ENCODE measurements at places on chromosomes 4 and X.

GRCh38 chr4:188147776-188148175 is 8.5 kb downstream of the TRIML1 start:
- no peak for DNase-seq

DNA sequence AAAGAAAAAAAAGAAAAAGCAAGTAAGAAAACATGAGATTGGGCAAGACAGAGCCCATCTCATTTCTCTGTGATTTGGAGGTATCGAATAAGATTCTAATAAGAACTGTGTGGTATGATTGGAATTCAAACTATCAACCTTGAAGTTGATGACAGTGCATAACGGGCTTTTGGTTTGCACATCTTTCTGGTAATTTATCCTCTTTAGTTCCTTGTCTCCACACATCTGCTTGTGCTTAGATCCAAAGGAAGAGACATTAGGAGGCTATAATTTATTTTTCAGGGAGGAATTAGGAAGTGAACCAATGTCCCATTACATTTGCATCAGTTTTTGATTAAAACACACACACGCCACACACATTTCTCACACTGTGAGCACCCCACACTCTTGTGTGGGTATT is 149.9 kb downstream of the ARSF start:
- no peak for DNase-seq

GRCh38 chrX:45889471-45889870 is 655.8 kb downstream of the ZNF674 start:
- no peak for DNase-seq

GRCh38 chr4:118086344-118086743 is 52.1 kb downstream of the NDST3 start:
- no peak for DNase-seq

GRCh38 chr4:162874748-162875147 is 291.9 kb downstream of the NAF1 start:
- DNase-seq, result no peak

DNA sequence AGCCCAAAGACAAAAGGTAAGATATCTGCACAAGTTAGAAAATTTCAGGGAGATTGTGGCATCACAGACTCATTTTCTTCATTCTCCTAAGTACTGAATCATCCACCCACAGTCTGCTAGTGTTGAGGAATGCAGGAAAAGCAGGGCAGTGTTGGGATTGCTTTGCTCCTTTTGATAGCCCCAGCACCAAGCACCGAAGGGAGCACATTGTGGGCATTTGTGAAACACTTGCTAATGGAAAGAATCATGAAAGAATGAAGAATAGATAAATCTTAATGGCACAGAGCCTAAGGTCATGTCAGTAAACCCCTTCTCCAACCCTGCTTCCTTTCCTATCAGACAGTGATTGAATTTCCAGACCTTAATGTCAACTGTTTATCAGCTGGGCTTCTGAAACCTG is 103.1 kb upstream of the GPRIN3 start:
- DNase-seq, result no peak

DNA sequence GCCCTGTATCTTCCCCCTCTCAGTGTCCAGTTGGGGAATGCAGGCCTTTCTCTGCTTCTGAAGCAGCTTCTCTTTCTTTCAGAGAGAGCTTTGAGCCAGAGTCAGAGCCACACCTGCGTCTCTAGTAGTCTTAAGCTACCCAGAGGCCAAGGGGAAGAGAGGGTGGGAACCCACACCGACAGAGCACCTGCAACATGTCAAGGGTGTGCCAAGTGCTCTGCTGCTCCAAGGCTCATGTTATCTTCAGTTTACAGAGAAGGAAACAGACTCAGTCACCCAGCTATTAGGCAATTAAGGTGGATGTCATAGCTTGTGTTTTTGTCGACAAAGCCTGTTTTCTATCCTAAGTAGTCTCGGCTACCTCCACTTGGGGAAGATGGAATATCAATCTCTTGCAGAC is 22.7 kb upstream of the RNF212 start:
- DNase-seq, result peak; percentile 43

- DNase-seq, result no peak
Measured at GRCh38 chrX:29872831-29873230, 342.5 kb upstream of the MAGEB2 start.

DNA sequence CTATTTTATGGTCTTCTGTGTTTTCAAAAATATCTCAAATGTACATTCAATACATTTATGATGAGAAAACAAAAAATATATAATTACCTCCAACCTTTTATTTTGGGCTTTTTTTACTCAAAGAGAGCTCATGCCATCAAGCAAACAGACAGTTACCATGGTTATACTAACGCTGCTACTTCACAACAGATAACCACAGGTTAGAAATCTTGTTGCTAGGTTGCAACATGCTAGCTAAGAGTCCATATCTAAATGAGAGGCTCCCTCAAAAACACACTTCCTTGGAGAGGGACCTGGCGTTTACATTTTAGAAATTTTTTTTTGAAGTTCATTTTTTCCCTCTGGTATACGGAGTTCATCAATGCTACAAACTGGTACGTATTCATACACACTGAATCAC is 44.3 kb downstream of the TBC1D9 start:
- no peak for DNase-seq

- DNase-seq, result no peak
Measured at GRCh38 chrX:68072041-68072440, 361.3 kb downstream of the OPHN1 start.

- peak; percentile 61 for DNase-seq
Measured at GRCh38 chr4:74682567-74683359, 111.6 kb downstream of the BTC start.

DNA sequence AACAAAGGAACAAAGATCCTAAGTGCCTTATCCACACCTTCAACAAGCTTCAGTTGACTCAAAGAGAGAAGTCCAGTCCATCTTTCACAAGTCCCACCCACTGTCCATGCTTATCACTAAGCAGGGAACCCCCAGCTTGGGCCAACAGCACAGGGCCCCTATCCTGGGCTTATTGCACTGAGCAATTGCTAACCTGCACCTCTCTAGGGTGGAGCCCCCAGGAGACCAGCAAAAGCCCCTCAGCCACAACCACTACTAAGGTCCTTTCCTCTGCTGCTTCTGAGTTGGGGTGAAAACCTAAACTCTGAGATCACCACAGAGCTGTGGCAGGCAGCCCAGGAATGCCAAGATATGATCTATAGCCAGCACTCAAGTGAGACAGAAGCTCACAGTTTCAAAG is 96.7 kb upstream of the PBDC1 start:
- DNase-seq, result no peak

GRCh38 chrX:41526271-41526670 is 79.1 kb downstream of the NYX start:
- no peak for DNase-seq

DNA sequence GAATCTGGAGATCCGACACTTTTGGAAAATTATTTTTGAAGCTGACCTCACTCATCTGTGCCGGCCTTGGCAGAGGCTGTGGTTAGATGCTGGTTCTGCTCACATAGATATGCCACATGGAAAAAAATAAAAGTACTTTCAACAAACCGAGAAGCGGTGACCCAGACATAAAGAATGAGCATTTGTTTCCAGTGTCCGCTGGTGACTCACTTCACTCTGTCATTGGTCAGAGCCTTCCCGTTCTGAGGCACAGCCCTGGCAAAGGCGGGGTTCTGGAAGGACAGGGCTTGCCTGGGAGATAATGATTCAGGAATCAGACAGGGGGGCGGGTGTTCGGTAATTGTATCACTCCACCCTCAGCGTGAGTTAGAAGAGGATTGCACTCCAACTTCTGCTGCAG is 172.4 kb upstream of the MXRA5 start:
- DNase-seq, result no peak

DNA sequence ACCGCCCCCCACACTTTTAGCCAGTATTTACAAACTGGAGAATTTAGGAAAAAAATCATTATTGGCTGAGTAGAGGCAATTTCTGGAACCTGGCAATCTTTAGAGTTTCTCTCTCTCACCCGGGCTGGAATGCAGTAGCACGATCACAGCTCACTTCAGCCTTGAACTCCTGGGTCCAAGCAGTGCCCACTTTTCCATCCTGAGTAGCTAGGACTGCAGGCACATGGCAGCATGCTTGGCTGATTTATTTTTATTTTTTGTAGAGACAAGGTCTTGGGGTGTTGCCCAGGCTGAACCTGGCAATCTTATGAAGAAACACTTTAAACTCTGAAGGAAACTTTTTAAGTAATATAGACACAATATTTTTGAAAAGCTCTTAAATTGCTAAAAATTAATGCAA is 120.1 kb downstream of the AFF1 start:
- no peak for DNase-seq

DNA sequence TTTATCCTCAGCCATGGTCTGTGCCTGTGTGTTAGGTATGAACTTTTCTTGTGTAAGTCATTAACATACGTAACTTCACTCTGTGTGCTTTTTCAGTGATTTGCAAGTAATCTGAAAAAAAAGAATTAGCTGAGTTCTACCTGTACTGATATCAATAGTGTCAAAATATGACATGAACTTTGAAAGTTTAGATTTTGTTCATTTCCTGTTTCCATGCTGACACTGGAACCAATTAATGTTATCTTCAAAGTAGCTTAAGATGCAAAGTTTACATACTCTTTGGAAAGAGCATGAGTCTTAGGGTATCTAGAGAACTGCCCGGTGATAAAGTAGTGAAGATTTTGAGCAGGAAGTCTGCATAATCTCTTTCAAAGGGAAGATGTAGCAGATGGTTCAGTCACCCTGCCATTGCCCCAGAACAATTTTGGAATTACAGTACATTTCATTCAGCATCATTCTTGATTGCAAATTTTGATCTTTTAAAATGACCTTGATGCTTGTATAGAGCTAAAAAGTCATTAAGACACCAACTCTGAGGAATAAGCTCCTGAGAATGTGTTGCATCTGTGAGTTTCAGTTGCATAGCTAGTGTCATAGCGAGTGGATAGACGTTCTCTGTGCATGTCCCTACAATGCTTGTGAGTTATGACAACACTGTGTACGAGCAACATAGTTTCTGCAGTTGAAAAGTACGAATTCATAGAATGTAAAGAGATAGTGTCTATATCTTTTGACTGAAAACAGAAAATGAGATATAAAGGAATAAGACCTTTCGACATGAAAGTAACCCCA is 130.5 kb downstream of the PTTG2 start:
- no peak for DNase-seq

GRCh38 chr4:6727943-6728250 is 11.9 kb downstream of the BLOC1S4 start:
- DNase-seq, result no peak

GRCh38 chr4:69708211-69708610 is 52.2 kb downstream of the SULT1B1 start:
- DNase-seq, result no peak

DNA sequence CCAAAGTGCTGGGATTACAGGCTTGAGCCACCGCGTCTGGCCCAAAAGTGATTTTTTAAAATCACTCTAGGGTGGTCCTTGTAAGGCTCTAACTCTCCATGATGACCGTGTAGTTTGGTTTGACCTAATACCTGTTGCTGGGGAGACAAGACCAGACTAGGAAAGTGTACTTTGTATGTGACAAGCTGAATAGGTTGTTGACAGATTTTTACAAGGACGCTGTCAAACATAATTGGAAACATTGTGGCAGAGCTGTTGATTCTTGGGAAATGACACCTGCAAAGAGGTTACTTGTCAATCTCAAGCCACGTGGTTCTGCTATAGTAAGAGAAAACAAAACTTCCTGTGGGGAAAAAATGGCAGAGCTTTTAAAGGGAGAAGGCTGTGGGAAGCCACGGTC is 802.4 kb upstream of the HS3ST1 start:
- DNase-seq, result no peak

DNA sequence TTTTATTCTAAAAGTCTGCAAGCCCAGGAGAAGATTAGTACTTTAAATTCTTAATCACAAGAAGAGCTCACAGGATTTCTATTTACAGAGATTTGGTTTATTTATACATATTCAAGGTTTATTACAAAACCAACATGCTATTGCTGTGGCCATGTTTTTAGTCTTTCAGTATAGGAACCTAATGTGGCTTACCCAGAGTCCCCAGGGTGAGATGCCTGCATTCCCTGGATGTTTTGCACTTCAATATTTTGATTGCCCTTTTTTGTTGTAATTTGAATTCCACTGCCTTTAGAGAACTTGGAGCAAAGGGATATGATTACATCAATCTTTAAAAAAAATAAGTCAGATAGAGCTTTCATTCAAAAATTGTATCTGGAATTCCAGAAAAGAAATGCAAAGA is 146.0 kb upstream of the FRMPD4 start:
- no peak for DNase-seq

- DNase-seq, result no peak
Measured at GRCh38 chrX:10841579-10841978, 221.2 kb upstream of the MID1 start.

GRCh38 chr4:164512124-164512523 is 241.8 kb upstream of the SMIM31 start:
- no peak for DNase-seq
